Effector CD4-positive, alpha-beta T cell (primary cell): ENCODE measurements at places on chromosomes 7 and 10.

GRCh38 chr10:28295336-28295735, 7.5 kb downstream of the MPP7 start:
- DNase-seq = no peak

DNA sequence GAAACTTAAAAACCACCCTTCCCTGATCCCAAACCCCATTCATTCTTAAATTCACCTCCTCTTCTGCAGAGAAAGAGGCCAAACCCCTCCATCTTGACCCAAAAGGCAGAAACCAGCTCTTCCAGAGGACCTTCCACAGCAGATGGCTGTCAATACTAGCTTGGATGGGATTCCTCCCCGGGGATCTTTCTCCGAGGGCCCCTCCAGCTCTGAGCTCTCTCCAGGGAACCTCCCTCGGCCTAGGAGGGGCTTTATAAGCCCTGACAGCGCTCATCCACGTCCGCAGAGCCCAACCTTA, 5.4 kb downstream of the TNRC18 start:
- no peak for DNase-seq

DNA sequence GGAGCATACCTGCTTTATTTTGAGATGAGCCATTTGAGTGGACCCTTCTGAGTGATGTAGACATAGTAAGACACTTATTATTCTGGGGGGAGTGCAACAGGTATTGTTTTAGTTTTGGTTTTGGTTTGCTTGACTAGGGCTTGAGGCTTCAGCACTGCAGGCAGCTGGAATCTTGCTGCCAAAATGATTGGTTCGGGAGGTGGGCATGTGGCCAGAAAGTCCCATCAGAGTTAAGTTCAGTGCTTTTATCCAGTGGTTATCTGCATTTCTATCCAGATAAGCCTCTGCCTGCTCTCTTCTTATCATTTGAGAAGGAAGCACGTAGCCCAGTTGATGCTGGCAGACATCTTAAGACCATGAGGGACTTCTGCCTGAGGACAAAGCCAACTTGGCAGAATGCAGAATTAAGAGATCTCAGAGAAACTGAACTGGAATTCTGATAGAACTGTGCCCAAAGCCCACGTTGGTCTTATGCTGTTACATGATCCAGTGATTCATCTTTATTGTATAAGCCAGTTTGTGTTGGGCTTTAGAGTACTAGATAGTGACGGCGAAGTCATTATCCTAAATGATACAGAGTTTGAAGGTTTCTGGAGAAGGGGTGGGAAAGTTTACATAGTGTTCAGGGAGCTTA, 9.6 kb upstream of the JAZF1 start:
- no peak for DNase-seq

DNA sequence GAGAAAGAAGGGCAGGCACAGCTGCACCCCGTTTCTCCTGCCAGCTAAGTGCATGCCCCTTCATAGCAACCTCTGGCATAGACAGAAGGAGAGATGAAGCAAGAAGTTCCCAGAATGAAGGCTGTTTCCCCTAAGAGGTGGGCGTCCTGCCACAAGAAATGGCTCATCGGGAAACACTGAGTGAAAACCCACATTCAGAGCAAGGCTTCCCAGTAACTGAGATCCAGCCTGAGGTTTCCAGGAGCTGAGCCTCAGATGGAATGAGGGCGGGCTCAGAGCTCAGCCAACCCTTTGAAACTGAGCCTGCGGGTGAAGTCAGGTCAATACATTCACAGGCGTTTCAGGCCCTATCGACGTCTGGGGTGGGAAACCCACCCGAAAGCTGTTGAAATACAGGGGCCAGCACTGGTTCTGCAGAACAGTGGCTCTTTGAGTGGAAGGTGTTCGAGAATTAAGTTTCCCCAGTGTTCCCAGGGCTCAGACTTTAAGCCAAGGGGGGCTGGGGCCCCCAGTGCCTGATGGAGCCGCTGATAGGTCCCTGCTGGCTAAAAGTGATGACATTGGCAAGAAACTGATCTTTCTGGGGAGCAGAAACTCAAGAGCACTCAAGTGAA, 510.2 kb downstream of the RPS24 start:
- DNase-seq = no peak

- DNase-seq = no peak
These were observed 11.9 kb downstream of the CYTH3 start for GRCh38 chr7:6260291-6261187.

DNA sequence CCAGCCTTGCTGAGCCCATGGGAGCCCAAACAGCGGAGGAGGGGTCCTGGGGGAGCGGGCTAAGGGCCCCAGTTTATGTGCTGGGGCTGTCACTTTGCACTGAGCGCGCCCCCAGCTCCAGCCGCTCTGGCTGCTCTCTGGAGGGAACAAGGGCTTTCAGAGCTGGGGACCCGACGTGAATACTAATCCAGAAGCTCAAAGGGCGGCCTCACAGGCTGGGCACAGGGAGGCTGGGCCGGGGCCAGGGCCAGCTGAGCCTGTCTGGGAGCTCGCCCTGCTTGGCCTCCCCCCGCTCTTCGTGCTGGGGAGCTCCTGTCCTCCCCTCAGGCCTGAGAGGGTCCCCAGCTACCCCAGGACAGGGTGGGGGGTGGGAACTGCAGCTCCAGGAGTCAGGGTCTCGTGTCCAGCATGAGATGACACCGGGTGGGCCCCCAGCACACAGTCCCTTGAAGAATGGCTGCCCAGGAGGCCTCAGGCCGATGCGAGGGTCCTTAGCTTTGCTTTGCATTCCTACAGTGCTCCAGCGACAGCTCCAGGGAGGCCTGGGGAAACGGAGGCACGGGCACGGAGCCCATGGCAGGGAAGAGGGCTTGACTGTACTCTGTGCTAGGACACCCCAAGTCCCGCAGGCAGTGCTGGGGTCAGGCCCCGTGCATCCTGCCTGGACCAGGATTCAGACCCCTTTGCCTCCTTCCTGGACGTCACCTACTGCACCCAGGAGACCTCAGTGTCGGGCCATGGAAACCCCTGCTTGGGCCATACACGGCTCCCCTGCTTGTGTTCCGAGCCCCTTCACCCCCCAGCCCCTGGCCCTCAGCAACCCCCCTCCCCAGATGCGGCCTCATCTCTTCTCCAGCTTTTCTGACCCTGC, 5.8 kb upstream of the AMZ1 start:
- no peak for DNase-seq

DNA sequence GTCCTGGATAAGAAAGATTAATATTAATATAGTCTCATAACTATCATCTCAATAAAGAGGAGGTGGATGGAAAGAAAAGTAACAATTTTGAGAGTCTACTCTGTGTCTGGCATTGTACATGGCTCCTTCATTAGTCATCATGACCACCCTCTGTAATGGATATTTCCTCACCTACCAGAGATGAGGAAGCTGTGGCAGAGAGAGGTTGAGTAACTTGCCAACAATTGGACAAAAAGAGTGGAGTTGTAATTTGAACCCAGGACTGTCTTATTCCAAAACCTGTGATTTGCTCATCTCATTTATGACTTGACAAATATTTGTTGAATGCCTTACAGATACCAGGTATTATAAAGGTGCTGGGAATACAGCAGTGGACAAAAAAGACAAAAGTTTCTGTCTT, 2.1 kb upstream of the IDE start:
- no peak for DNase-seq

DNA sequence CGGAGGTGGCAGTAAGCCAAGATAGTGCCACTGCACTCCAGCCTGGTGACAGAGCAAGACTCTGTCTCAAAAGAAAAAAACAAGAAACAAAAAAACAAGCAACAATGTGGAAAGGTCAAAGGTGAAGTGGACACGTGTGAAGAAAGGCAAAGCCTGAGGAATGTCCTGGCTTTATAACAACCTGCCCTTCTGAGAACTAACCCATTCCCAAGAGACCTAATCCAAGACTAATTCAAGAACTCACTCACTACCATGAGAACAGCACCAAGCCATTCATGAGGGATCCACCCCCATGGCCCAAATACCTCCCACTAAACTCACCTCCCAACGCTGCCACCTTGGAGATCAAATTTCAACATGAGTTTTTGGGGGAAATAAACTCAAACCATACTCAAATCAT, 47.5 kb upstream of the KIF5B start:
- no peak for DNase-seq

- DNase-seq = no peak
These were observed 116.4 kb upstream of the ITGB1 start for GRCh38 chr10:33074443-33074842.

DNA sequence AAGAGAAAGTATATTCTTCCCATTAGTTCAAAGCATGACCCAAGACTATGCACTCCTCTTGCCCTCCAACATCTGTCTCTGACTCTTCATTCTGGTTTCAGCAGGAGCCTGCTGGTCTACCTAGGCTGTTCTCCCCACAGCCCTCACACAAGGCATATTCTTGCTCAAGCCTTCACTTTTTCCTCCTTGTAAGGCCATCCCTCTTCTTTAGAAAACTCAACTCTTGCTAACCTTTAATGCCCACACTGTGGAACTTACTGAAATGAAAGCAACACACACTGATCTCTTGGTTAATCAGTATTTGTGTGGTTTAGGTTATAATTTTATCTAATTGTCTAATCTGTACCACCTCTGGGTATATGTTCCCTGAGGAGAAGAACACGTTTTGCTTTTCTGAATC, 75.8 kb downstream of the PRKCQ start:
- no peak for DNase-seq

DNA sequence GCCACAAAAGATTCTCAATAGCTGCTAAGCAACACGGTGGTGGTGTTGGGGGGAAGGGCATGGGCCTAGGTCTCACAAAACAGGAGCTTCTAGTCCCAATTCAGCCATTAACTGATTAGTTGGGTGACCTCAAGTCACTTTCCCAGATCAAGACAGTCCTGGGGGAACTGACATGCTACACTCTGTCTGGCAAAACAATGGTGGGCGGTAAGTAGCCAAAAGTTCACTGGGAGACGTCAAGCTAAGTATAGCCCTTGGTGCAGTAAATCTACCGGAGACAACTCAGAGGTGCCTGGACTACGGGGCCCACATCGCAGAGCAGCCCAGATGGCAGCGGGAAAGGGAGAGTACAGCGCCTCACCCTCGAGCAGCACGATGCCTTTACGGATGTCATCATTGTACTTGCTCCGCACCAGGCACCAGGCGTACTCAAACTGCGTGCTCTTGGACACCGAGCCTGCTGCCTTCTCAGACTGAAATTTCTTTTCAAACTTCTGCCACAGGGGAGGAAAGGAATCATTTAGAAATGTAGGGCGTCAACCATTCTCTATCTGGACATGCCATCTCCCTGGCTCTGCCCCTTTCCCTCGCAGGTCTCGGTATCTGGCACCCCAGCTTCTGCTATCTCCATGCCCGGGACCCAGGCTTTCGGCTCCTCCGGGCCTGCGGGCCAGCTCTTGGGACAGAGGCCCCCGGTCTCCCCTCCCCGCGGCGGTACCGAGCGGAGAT, 1.1 kb downstream of the FIS1 start:
- DNase-seq = no peak

DNA sequence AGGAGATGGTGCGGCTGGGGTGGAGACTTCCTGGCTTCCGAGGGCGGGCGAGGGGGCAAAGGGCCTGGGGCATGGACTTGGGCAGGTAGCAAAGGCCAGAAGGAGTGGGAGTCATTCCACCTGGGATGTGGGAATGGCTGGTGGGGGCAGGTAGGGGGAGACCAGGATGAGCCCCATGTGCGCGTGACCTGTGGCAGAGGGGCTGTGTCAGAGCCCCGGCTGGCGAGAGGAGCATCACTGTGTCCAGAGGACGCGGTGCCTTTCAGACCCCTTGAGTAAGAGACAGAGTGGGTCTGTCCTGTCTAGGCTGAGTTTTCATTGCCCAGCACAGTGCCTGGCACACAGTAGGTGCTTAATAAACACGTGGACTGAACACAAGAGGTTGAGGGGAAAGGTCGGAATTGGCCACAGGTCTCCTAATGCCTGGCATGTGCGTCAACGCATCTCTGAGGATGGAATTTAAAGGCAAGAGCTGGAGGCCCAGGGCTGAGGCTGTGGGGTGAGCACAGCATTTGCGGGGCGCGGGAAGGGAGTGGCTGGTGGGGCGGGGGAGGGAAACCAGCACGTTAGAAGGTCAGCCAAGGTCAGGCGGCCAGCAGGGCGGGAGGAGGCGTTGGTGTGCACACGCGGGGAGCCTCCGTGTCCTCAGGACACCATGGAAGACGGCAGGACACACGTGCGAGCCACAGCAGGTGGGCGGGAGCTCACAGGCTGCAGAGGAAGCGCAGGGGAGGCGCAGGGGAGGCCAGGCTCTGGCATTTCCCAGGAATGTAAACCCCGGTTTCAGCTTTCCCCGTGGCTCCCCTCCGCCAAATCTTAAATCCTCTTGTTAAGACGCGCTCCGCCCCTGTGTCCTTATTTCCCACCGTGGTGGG, 51.8 kb downstream of the CUX1 start:
- DNase-seq = no peak

DNA sequence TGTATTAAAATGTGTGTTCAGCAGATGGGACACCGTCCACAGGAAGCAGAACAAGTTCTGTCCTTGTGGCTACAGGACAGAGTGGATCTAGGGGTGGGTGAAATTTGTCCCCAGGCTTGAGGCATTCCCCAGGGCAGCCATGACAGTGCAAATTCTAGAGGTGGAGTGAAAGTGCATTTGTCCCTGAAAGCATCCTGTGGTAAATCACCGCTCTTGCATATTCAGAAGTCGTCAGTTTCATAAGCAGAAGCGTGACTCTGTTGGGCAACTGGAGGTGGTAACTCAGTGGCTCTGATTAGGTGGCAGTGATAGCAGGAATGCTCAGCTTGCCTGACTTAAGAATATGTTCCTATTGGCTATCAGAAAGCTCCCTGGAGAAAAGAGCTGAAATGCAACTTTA, 96.6 kb downstream of the SNX10 start:
- no peak for DNase-seq

GRCh38 chr10:71638822-71639719, 80.5 kb downstream of the C10orf105 start:
- DNase-seq = no peak

DNA sequence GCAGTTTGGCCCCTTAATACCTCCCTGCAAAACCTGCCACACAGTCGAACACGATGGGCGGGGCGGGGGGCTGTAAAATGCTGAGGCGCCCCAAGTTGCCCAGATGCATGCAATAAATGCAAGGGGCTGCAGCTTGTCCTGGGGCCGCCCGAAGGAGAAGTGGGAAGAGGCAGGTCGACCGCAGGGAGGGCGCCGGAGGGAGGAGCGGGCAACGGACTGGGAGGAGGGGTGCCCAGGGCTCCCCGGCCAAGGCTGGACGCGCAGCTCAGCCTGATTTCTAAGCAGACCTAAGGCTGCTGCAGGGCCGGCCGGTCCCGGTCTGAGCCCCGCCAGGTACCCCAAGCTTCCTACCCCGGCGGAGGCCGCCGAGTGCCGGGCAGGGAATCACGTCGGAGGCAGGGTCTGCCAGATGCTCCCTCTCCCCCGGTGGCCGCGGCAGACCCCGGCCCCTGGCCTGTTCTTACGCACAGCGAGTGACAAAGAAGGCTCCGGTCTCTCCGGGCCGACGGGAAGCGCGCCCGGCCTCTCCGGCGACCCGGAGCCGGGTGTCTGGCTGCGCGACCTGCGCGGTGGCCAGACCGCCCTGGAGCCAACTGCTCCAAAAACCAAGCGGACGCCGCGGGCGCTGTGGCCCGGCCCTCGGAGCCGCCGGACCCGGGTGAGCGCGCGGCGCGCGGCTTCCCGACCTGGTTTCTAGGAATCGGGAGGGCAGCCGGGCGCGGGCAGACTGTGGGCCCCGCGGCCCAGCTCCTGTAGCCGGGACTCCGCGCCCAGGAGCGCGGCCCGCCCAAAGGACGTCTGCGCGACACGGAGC, 744 bp upstream of the EBF3 start:
- no peak for DNase-seq

GRCh38 chr10:116796469-116796868, 52.8 kb upstream of the ENO4 start:
- DNase-seq = no peak
